ENCODE measurements at places on chromosomes 1 and 21.
A peak's percentile ranks its signal among the peaks of the same experiment; 100 is the strongest.

- DNase-seq, result peak; percentile 66
Measured at GRCh38 chr1:204746838-204747442, 61.4 kb upstream of the LRRN2 start.

GRCh38 chr21:35537604-35538003 is 488.5 kb upstream of the RUNX1 start:
- no peak for DNase-seq

GRCh38 chr1:163875927-163876320 is 554.2 kb downstream of the NUF2 start:
- DNase-seq, result no peak

GRCh38 chr1:211543025-211543424 is 35.9 kb downstream of the SLC30A1 start:
- DNase-seq, result no peak

DNA sequence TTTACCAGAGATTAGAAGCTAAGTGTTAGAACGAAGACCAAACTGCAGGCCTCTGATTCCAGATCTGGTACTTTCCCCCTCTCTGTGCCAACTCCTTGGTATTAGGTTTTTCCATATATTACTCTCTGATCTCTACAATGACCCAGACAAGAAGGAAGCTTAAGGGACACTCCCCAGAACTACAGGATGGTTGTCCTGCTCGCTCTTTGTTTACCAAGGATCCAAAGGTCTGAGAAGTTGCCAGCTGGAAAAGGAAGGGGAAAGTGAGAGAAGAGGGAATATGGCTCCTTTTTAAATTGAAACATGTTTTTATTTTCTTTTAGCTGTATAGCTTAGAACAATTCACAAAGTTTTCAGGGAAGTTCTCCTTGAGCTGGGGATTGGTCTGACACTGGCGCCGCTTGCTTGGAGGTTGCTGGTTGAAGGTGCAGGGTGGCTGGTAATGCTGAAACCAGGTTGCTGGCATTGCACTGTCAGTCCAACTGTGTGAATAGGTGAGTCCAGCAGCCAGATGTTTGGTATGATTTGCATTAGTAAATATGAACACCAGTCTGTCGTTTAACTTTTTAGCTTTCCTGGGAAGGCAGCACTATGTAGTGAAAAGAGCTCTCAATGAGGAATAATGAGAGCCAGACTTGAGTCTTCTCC is 89.3 kb downstream of the NOS1AP start:
- no peak for DNase-seq

- peak; percentile 60 for DNase-seq
Measured at GRCh38 chr1:160219062-160219929, 14.1 kb downstream of the PEA15 start.

GRCh38 chr21:41752231-41752681 is 14.6 kb downstream of the RIPK4 start:
- no peak for DNase-seq

Measured in BE2C (cell line).